Activated naive CD4-positive, alpha-beta T cell treated with Interleukin-2 at 50 U/mL for 16 hours (primary cell): ENCODE measurements at places on chromosomes 1 and 21.

GRCh38 chr1:43902058-43902831 is 31.4 kb upstream of the ARTN start:
- no peak for DNase-seq

DNA sequence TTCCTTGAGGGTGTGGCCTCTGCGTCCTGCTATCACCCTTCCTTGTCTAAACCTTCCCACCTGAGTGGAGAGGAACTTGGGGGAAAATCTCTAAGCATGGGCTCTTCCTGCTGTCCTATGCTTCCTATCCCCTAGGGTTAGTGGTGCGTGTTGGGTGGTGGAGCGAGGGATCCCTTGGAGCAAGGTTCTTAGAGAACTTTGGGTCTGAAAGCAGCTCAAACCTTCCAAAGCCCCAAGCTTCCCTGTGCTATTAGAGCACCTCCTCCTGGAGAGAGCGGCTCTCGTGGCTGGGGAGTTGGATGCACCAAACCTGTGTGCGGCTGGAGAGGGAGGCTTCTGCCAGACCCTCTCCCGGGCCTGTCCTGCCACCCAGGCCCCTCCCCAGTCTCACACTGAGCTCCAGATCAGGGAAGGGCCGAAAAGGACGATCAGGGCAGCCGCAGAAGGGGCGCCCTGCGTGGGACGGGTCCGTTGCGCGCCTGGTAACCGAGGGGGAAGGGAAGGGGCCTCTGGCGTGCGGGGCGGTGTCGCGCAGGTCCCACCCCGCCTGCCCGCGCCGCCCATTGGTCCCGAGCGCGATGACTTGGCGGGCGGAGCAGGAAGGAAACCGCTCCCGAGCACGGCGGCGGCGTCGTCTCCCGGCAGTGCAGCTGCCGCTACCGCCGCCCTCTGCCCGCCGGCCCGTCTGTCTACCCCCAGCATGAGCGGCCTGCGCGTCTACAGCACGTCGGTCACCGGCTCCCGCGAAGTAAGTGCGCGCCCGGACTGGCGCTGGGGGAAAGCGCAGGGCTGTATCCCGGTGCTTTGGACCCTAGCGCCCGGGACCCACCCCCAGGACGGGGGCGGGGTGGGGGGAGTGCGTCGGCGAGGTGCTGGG is at the start of gene SH3BGRL3:
Gene SH3BGRL3 (plus strand): TSS at position 631 of the 877 bp plus-strand sequence. CDS start 70 bp downstream, at position 701.
- peak; percentile 84 for DNase-seq

- DNase-seq, result no peak
Observed at GRCh38 chr1:21503706-21504377, 5.4 kb upstream of the ALPL start.

GRCh38 chr1:74245168-74245772 is 10.1 kb downstream of the TNNI3K start:
- DNase-seq, result no peak

DNA sequence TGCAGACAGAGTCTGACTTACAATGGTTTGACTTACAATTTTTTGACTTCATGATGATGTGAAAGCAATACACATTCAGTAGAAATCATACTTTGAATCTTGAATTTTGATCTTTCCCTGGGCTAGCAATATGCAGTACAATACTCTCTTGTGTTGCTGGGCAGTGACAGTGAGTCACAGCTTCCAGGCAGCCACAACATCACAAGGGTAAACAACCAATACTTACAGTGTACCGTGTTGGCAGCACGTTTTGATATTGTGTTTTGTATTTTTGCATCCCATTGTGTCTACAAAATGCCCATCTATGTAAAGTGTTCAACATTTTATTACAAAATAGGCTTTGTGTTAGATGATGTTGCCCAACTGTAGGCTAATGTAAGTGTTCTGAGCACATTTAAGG is 150.9 kb downstream of the NTMT2 start:
- no peak for DNase-seq

DNA sequence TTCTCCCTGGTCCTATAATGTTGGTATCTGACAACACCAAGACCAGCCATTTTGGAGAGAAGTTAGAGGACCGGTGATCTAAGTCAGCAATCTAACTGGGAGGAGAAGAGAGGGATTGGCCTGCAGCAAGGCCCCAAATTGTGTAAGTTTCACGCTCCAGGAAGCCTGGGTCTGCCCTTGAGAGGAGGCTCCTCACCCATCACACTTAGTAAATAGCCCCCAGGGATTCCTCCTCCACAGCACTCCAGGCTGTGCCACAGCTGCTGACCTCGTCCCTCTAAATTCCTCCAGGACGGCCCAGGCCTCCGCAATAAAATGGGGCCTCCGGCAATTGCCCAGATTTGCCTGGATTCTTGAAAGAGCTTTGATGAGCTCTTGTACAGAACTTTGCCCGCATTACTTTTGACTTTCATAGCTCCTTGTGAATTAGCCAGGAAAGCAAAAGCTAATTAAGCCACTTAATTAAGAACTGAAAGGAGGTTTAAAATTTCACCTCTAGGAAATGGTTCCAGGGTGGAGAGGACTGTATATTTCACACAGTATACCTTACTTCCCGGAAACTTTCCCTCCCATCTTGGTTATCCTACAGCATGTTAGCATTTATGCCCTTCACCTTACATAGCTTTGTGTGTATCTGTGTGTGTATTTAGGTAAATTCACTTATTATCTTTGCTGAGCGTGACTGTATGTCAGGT is 90.5 kb downstream of the LAMC2 start:
- DNase-seq, result no peak

GRCh38 chr1:21689661-21690372 is 20.7 kb upstream of the RAP1GAP start:
- DNase-seq, result no peak

DNA sequence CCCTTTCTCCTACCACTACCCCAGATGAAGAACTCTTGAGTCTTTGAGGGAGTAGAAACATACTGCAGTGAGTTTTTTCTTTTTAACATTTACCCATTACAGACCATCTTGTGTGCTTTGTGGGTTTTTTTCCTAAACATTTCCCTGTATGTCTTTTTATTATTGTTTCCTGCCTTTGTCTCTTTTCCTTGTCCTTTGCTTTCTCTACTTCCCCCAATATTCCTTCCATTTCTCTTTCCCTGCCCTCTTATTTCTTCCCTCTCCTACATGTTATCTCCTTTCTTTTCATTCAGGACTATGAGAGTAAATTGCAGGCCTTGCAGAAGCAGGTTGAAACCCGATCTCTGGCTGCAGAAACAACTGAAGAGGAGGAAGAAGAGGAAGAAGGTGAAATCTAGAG is 79.1 kb upstream of the PGD start:
- no peak for DNase-seq

DNA sequence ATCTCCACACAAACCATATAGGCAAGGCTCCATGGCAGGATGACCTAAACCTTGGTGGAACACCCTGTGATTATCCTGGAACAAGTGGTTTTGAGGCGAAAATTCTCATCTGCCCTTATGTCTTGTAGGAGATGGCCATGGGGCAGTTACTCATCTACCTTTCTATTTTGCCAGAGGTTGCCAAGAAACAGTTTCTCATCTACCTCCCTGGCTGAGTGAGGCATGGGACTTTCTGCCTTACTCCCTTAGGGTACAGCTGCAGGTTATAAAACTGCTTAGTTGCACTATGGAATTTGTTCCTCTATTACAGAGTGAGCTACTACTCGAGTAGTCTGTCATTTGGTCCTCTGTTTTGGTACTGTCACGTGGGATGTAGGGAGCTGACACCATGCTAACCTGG is 31.3 kb upstream of the GUCA2A start:
- no peak for DNase-seq

GRCh38 chr1:41610361-41610760 is 125.9 kb upstream of the EDN2 start:
- no peak for DNase-seq

DNA sequence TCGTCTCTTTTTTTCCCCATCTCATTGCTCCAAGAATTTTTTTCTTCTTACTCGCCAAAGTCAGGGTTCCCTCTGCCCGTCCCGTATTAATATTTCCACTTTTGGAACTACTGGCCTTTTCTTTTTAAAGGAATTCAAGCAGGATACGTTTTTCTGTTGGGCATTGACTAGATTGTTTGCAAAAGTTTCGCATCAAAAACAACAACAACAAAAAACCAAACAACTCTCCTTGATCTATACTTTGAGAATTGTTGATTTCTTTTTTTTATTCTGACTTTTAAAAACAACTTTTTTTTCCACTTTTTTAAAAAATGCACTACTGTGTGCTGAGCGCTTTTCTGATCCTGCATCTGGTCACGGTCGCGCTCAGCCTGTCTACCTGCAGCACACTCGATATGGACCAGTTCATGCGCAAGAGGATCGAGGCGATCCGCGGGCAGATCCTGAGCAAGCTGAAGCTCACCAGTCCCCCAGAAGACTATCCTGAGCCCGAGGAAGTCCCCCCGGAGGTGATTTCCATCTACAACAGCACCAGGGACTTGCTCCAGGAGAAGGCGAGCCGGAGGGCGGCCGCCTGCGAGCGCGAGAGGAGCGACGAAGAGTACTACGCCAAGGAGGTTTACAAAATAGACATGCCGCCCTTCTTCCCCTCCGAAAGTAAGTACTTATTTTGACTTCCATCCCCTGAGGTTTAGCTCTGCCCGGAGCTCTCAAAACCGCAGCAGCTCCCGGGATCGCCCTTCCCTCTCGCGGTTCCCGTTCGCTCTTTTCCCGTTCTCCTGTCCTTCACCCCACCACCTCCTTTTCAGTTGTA is 1.5 kb downstream of the TGFB2 start:
- DNase-seq, result peak; percentile 6

- DNase-seq, result no peak
Observed at GRCh38 chr1:180842491-180843275, 70.0 kb upstream of the KIAA1614 start.

- no peak for DNase-seq
Observed at GRCh38 chr1:226401355-226402303, 6.3 kb downstream of the PARP1 start.

DNA sequence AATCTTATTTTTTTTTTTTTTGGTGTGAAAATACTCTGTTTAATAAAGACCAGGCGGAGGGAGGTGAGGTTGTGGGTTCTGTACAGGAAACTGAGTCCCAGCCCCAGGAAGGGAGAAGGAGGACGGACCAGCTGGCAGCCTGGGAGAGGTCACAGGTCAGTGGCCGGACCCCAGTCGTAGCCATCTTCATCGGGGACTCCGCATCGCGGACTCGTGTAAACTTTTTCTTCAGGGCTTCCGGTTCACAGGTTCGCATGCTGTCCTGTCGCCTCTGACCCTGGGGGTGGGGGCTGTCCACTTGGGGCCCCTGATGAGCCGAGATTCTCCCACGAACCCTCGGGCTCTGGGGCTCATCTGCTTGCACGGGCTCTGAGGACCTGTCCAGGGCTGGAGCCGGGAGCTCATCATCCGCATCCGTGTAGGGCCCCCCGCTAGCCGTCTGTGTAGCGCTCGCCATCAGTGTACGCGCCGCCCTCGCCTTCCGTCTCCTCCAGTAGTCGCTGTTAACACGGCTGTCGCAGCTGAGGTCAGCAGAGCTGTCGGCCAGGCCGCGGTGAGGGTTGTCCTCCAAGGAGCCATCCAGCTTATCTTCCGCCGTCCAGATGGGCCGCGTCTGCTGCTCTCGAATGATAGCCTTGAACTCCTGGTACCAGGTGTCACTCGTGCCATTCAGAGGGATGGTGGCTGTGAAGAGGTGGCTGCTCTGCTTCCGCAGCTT is 975.7 kb upstream of the PRMT6 start:
- no peak for DNase-seq

- DNase-seq, result no peak
Observed at GRCh38 chr1:236806634-236807033, 11.5 kb downstream of the MTR start.

DNA sequence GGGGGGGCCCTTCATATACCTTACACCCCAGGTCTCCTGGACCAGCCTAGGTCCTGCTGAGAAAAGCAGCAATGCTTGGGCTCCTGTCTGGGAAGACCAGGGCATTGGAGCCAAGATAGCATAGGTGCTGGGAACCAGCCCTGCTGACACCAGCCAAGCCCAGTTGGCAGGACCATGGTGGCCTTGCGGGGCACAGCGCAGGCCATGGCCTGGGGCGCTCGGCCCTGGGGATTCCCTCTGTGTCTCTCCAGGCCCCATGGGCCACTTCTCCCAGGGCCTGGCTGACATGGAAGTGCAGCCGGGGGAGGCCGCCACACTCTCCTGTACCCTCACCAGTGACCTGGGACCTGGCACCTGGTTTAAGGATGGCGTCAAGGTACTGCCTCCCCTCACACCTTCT is 23.3 kb downstream of the IGFN1 start:
- no peak for DNase-seq
